ENCODE measurements at places on chromosomes 4 and X.

DNA sequence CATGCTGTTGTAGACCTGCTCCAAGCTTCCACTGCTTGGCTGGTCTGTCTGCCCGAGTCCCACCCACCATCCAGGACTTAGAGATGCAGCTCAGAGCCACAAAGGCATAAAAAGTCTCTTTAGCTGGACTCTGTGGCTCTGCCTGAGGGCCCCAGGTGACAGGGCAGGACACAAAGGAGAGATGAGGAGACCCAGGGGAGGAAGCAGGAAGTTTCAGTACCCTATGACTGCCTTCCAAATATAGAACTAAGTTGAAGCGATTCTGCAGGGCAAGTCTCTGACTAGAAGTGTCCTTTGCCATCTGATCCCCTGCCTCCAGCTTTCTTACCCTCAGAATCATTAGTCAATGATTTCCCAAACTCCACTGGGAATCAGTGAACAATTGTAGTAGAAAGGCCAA is 11.2 kb upstream of the CXCR3 start:
- no peak for DNase-seq

DNA sequence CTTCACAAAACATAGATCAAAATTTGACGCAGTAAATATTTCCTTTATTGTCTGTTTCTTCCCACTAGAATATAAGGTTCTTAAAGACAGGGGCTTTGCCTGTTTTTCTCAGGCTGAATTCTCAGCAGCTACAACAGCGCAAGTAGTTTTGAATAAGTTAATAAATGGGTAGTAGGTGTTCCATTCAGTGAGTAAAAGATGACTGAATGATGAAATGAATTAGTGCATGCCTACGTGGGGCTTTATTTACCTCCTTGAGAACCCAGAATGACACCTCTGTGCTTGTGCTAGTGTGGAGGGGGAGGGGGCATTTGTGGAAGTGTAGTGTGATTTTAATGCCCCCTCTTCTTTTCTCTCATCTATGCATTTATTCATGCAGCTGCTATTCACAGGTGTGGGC is 278.9 kb downstream of the FBXW7 start:
- no peak for DNase-seq

- DNase-seq, result no peak
Measured at GRCh38 chr4:21845663-21846062, 102.9 kb downstream of the KCNIP4 start.

DNA sequence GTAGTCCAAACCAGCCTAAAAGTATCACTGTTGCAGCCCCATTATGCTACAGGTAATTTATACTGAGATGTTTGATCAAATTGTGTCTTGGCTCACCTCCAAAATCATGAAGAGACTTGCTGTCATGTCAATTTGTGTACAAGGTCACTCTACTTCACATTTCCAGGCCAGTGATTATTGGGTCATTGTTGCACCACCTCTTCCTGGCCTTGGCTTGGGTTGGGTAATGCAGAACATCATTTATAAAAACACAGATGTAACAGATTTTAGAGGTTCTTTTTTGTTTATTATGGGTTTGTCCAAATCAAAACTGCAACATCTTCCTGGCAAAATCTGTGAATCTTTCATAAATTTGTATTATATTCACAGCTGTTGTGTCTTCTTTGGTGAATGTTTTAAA is 459.5 kb downstream of the ANKRD50 start:
- no peak for DNase-seq

DNA sequence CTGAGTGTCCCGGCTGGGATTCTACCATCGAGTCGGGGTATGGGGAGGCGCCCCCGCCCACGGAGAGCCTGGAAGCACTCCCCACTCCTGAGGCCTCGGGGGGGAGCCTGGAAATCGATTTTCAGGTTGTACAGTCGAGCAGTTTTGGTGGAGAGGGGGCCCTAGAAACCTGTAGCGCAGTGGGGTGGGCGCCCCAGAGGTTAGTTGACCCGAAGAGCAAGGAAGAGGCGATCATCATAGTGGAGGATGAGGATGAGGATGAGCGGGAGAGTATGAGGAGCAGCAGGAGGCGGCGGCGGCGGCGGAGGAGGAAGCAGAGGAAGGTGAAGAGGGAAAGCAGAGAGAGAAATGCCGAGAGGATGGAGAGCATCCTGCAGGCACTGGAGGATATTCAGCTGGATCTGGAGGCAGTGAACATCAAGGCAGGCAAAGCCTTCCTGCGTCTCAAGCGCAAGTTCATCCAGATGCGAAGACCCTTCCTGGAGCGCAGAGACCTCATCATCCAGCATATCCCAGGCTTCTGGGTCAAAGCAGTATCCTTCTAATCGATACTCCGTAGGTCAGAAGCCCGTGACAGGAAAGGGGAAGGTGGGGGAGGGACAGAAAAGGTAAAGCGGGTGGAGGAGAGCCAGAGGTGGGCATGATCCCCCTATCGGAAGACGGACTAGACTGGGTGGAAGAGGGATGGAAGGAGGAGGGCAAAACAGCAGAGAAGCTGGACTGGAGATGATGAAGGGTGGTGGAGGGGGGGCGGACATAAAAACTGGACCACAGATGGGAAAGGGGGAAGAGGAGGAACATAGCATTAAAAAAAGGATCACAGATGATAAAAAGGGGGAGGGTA is 828 bp downstream of the TSPYL2 start:
- DNase-seq, result no peak

DNA sequence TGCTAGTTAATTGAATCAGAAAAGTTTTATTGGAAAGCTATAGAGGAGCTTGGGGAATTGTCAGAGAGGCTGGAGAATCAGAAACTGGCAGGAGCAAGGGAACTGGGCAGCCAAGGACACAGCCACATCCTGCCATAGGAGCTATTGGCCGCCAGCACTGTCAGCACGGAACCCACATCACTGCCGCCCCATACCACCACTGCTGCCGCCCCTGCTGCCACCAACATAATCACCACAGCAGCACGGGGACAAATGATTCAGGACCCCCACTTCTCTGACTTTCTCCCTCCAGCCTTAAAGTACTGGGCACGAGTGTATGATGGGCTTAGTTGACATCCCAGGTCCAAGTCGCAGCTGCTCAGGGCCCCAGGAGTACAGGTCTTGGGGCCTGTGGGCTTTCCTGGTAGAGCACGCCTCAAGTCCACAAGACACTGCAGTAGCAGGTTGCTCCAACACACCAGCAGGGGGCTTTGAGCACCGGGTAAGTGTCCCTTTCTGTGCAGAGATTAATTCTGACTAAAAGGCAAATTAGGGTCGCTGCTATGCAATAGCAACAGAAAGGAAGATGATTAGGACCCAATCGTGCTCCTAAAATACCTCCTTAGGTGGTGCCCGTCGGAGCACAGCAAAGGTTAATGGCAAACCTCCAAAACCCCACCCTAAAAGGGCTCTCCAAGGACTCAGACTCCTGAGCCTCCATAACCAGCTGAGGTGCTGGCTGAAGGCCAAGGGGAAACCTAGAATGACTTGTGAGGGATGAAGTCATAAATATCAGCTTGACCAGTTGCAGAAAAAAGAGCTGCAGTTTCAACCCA is 6.9 kb downstream of the PJA1 start:
- DNase-seq, result no peak

GRCh38 chr4:104417357-104417882 is 77.3 kb downstream of the CXXC4 start:
- no peak for DNase-seq
